Stimulated activated CD8-positive, alpha-beta memory T cell treated with anti-CD3 and anti-CD28 coated beads, Interleukin-4, amount 100 ng/mL, for 4 hours (primary cell): ENCODE measurements at places on chromosomes 12 and 14.

DNA sequence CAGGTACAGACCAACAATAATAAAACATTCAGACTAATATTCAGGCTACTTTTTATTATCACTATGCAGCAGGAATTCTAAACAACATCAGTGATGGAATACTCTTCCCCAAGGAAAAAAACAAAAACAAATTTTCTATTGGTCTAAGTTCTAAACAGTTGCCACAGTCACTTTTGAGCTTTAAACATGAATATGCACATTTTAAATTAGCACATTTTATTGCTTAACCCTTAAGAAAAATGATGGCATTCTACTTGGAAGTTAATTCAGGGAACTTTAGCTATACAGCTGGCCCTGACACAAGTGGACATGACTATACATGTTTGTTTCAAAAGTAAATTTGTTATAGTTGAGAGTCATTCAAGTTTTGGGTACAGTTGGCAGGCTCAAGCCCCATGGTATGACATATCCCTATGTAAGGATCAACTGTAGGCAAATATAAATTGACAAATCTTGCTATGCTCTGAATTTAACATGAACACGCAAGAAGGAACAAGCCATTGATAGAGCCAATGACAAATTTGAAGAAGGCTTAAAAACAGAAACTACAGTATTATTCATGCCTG, 224.3 kb upstream of the AMIGO2 start:
- no peak for DNase-seq

DNA sequence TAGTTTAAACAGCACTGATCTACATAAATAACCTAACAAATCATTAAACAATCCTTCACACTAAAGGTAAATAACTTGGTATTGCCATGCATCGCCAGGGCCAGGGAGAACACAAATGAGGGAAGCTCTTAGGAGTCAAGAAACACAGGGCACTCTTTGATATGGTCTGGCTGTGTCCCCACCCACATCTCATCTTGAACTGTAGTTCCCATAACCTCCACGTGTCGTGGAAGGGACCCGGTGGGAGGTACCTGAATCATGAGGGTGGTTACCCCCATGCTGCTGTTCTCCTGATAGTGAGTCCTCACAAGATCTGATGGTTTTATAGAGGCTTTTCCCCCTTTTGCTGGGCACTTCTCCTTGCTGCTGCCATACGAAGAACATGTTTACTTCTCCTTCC, 17.3 kb downstream of the TMEM132D start:
- no peak for DNase-seq

DNA sequence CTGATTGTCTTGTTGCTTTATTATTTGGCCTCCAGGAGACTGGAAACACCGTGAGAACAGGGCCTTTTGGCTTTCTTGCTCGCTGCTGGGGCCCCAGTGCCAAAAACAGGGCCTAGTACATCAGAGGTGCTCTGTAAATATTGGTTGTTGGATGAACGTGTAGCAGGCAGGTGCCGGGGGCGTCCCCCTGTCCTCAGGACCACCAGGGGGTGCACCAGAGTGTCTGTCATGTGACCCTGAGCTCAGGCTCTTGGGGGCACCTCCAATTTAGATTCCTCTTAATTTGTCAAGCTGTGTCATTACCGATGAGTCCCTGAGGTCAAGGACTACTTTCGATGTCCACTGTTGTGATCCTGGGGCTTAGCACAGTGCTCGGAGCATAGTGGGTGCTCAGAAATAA, 87.1 kb downstream of the ACACB start:
- DNase-seq, result no peak

GRCh38 chr12:26749781-26750180, 83.2 kb downstream of the ITPR2 start:
- no peak for DNase-seq

DNA sequence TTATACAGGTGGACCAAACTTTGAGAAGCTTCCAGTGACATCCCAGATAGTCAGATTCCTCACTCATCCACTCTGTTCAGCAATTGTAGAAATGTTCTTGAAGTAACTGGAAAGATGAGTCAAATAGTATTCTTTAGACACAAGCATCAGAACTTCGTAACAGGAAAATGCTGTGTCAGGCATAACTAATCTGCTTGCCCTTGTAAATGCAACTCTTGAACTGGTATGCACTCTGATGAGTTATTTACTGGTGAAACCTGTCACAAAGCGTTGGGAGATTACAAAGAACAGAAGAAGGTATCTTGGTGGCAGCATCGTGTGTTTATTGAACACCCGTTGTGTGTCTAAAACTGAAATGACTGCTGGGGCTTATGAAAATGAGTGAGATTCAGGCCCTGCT, 10.8 kb upstream of the DUSP6 start:
- DNase-seq, result no peak

DNA sequence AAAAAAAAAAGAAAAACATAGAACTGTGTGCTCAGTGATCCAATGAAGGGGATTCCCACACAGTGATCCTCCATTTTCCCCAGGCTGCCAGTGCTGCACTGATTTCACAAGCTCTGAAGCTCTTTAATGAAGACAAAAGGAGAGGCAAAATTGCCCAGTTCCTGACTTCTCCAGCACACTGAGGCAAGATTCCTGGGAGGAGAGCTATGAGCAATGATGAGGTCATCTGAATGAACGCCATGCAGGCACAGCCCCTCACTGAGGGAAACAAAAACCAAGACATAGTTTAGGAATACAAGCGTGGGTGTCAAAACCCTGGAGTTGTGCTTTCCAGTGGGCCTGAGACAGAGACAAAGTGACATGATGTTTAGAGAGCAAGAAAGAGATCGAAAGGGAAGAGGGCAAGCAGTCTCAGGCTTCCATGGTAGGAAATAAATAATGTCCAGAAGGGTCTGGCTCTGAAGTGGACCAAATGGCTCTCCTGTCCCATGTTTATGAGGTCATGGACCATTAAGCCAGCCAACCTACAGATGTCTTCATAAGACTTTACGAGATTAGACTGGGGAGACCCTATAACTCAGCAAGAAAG, 40.9 kb upstream of the SMUG1 start:
- DNase-seq, result no peak

DNA sequence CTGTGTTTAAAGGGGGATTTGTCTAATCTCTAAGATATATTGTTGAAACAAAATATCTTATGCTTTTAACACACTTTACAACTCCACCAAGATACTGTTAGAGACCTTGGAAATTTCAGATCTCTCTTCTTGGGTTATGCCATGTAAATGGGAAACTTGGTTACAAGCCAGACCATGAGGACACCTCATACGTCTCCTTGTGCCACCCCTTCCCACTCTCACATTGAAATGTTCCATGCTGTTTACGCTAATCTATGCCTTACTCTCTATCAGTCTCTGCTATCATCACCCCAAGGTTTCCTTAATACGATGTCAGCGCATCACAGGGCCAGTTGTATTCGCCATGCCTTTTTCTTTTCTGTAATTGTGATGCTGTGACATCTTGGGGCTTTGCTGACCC, 13.4 kb upstream of the DEGS2 start:
- DNase-seq, result no peak

DNA sequence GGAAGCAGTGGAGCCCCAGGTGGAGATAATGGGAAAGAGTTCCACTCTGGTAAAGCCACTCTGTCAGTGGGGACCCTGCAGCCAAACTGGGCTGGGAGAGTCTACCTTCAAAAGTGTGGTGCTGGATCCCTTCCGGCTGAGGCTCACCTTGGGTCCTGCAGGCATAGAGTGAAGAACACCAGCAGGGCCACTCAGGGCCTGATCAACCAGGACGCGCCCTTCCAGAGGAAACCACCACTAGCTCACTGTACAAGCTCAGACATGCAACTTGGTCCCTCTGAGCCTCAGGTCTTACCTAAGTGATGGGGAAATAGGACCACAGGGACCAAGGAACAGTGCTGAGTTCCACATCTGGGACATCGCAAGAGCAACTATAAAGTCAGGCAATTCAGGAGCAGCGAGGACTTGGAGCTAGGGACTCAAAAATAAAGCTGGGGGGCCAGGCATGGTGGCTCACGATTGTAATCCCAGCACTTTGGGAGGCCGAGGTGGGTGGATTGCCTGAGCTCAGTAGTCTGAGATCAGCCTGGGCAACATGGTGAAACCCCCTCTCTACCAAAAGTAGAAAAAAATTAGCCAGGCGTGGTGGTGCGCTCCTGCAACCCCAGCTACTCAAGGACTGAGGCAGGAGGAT, 5.9 kb upstream of the PRPH start:
- no peak for DNase-seq

DNA sequence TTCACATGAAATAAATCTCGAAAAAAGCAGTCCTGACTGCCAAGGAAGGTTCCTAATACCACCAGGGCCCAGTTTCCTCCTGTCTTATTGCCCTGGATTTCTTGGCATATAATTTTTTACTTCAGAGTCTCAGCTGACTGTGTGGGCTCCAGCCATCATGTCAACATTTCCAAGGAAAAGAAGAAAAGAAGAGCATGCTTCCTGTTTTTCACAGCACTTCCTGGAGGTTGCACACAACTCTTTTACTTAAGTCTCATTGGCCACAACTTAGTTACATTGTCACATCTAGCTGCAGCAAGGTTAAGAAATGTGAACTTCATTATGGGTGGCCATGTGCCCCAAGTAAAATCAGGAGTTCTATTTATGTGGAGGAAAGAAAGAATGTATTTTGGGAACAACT, 24.3 kb downstream of the DACT1 start:
- no peak for DNase-seq

GRCh38 chr12:12396694-12397093, 39.8 kb downstream of the BORCS5 start:
- DNase-seq, result no peak

DNA sequence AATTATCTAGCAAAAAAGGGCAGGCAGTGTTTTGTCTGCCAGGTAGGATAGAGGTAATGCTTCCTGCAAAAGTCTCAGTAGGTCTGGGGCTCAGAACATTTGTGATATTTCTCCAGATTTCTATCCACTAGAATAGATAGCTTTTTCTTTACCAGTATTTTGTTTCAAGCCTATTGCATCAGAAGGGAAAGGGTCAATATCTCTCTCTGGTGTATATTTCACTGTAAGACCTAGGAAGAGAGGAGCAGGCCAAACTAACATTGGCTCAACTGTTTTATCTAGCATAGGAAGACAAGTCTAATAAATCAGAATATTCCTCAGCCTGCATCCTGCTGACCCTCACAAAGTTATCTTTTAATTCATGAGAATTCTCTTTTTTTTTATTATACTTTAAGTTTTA, 106.7 kb upstream of the DAAM1 start:
- DNase-seq, result no peak

DNA sequence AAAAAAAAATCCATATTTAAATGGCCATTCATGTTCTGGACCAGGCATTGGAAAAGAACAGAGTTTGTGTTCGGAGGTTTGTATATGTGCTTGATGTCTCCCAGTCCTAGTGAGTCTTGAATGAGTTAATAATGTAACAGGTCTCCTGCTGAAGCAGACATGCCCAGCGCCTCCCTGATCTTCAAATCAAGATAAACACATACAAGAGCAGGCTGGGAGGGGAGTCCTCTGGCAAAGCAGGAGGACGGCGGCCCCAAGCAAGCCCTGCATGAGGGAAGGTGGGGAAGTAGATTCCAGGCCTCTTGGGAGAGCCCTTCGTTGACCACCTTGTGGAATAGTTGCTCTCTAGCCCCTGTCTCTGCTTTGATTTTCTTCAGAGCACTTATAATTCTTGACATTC, 156.3 kb downstream of the ZFP36L1 start:
- DNase-seq, result no peak

GRCh38 chr12:125186471-125187147, 121.4 kb downstream of the AACS start:
- DNase-seq, result no peak

GRCh38 chr14:26339381-26339780, 258.5 kb downstream of the NOVA1 start:
- DNase-seq, result no peak

DNA sequence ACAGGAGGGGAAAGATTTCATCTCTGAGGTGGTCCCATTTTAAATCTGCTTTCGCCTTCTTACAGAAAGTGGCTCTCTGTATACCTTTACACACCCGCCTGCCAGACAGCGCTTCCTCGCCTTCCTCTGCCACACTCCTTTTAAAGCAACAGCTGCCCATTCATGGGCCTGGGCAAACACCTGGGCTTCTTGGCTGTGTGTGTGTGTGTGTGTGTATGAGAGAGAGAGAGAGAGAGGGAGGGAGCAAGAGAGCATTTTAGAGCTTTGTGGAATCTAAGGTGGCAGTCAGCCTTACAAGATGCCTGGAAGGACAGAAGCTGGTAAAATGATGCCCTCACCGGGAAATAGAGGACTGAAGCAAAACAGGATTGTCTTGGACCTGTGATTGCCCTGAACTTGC, 20.0 kb downstream of the PTHLH start:
- DNase-seq, result no peak

DNA sequence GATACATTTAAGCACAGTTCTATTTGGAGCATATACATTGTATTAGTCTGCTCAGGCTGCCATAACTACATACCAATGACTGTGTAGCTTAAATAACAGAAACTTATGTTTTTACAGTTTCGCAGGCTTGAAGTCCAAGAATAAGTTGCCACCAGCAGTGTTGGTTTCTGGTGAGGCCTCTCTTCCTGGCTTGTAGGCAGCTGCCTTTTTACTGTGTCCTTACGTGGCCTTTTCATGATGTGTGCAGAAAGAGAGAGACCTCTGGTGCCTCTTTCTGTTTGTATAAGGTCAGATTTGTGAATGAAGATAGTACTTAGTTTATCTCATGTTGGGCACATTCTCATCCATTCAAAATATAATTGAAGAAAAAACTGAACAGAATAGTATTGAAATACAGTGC, 636.6 kb downstream of the FLRT2 start:
- no peak for DNase-seq

- no peak for DNase-seq
Observed at GRCh38 chr14:61628016-61628725, 67.1 kb upstream of the HIF1A start.

GRCh38 chr12:64714551-64714968, 44.6 kb downstream of the GNS start:
- no peak for DNase-seq

DNA sequence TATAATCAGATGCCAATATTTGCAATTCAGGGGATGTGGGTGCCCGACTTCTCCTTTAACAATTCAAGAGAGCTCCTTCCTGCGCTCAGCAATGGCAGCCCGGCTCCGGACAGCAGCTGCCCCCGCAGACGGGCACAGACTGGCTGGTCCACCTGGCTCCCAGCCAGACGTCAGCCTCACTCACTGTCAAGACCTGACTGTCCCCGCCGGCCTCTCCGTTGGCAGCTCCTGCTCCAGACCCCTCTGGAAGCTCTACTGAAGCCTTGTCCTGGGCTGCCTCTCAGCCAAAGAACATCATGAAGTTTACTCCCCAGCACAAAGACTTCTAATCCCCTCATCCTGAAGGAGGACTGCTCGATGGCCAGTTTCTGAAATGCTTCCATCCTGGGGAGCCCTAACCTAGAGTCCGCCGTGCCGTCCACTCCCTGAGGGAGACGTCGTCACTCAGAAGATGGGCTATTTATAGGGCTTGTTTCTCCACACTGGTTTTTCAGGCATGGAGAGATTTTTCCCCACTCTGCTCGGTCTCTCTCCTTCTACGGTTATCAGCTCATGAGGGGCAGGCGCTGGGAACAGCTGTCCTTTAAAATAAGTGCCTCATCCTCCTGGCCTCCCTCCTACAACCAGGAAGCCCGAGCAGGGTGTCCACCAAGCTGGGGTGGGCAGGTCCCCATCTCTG, 126.2 kb downstream of the RFLNA start:
- DNase-seq, result no peak

GRCh38 chr14:65229748-65230728, 127.7 kb upstream of the MAX start:
- DNase-seq, result no peak
